Anterior cingulate cortex (tissue), 58 donors: ENCODE measurements at places on chromosomes 5 and 9.

- no peak for DNase-seq
These were observed 122.7 kb upstream of the CDKN2B start for GRCh38 chr9:22131817-22132216.

DNA sequence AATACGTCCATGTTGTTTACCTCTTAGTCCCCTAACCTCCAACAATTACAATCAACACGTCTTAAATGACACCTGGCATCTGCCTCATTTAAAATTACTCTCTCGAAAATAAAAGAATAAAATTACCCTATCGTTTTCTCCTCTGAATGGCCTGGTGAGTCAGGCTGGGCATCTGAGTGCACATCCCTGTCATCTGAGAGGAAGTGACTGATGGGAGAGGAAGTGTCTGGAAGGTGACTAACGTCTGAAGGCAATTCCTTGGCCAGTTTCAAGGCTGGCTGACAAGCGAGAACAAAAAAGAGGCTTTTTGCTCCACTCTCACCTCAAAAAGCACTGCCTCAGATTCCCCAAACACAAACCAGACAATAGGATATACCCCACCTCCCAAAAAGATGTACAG lies 57.7 kb downstream of the MAPKAP1 start:
- no peak for DNase-seq

- DNase-seq = peak; percentile 15
These were observed 4.2 kb downstream of the DAB2 start for GRCh38 chr5:39420482-39421145.

GRCh38 chr5:99544356-99544755 lies 615.5 kb upstream of the CHD1 start:
- no peak for DNase-seq

DNA sequence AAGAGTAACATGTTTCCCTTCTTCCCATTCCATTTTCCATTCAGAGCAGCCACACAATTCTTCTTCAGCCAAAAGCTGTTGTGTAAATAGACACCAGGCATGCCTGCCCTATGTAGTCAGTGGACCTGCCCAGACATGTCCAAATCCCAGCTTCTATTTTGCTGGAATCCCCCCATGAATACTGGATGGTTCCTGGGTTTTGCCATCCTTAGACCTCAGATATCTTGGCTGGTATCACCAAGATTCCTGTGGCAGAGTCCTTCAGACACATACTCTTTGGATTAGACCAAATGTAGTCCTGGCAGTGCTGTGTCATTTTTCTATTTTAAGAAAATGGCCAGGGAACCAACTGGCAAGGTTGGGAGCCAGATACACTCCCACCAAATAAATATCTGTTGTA lies 10.3 kb downstream of the FST start:
- no peak for DNase-seq

- no peak for DNase-seq
These were observed 288.6 kb downstream of the ELAVL2 start for GRCh38 chr9:23537192-23538066.

GRCh38 chr5:44945743-44946142 lies 137.0 kb downstream of the MRPS30 start:
- DNase-seq = no peak

DNA sequence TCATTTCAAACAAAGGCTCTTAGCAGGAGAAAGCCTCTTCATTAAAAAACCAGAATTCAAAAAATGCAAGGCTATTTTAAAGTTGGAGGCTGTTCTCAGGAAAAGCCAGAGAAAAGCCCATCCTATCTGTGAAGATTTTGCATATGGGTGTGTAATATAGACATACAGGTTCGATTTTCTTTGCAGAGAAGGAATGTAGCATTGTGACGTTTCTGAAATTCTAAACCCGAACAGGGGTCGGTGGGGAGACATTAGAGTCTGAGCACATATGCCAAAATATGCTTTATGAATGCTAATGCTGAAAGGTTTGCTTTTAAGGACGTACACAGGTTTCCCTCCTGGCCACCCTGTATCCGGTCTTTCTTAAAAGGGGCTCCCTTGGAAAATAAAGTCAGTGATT lies 363.1 kb upstream of the PAPPA start:
- no peak for DNase-seq

DNA sequence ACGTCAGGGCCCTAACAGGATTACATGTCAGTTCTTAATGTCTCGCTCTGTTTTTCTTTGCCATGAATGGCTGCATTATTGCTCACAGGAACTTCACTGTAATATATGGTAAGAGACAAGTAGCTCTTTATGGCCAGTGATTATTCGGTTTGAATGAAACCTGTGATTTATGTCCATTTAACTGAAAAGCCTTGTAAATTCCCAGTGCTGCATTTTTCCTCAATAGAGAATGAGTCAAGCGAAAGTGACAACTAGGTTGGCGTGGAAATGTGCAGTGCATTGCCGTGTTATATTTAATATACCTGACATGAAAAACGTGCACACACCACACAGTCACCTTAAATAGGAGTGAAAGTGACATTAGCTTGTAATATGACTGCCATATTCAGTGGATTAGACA lies 163.1 kb downstream of the PBX3 start:
- DNase-seq = no peak

- no peak for DNase-seq
These were observed 27.5 kb downstream of the SLC6A3 start for GRCh38 chr5:1417586-1418225.

DNA sequence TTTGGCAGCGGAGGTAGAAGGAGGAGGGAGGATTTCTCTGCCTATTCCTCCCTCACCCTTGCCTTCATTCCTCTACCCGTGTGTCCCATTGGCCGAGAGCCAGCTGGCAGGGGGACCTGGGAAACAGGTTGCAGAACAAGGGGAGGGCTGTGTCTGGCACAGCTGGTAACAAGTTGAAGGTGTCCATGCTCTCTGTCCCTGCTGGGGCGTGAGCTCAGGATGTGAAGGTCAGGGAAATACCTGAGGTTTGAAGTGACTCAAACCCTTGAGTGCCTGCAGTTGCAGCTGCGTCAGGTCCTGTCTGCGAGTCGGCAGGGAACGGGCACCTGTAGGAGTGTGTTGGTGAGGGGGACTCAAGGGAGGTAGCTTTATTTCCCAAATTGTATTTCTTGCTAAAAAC lies 16.2 kb downstream of the MIGA2 start:
- no peak for DNase-seq

DNA sequence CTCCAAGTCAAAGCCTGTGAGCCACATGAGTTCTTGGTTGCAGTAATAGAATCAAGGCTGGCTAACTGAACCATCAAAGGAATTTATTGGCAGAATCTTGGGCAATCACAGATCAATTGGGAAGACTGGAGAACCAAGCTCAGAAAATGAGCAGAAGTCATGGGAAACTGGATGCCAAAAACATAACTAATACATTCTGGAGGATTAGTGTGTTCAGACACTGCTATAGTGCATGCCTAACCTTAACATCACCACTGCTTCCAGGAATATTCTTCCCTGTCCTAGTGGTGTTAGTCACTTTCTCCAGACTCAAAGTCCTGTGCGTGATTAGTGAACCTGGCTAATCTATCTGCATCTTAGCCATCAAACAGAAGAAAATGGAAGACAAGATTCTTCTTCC lies 843.7 kb downstream of the EFNA5 start:
- DNase-seq = no peak

- DNase-seq = no peak
These were observed 4.2 kb downstream of the DPP7 start for GRCh38 chr9:137110147-137110910.

DNA sequence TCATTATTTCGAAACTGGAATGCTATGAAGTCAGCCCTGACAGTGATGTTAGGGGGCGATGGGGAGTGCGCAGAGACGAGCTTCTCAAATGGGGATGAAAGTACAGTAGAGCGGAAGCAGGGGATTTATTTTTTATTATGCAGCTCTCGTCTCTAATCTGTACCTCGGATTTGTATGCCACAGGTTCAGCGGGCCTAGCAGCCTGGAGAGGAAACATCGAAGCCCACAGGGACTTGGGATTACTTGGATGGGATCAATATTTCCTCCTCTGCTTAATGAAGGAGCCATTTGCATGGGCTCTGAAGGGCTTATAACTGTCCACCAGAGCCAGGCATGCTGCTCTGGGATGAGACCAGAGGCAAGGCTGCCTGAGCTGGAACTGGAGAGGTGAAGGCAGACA lies 133.5 kb upstream of the RAPGEF1 start:
- DNase-seq = no peak

DNA sequence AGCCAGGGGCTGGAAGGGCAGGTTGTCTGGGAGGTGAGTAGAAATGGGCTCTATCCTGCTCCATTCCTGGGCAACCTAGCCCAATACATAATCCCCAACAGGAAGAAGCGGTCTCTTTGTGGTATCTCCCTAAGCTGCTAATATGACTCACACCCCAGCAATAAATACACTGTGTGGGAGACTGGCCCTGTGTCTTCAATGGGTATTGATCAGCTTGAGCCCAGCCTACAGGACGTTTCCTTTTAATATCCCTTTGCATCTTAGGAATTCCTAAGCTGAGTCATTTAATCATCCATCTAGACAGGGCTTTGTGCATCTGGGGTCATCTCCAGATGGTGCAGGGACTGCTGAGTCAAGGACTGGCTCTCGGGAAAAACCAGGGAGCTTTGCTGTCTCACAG lies 207.0 kb upstream of the PANK3 start:
- no peak for DNase-seq

GRCh38 chr5:100731768-100732167 lies 171.3 kb downstream of the ST8SIA4 start:
- DNase-seq = no peak

DNA sequence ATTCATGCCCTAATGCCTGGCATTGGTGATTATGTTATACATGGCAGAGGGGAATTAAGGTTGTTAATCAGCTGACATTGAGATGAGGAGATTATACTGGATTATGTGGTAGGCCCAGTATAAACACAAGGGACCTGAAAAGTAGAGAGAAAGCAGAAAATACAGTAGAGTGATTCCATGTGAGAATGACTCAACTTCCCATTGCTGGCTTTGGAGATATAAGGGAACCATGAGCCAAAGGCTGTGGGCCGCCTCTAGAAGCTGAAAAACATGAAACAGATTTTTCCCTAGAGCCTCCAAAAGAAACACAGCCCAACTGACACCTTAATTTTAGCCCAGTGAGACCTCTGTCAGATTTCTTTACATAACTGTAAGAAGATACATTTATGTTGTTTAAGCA lies 65.0 kb upstream of the CTXN3 start:
- no peak for DNase-seq

DNA sequence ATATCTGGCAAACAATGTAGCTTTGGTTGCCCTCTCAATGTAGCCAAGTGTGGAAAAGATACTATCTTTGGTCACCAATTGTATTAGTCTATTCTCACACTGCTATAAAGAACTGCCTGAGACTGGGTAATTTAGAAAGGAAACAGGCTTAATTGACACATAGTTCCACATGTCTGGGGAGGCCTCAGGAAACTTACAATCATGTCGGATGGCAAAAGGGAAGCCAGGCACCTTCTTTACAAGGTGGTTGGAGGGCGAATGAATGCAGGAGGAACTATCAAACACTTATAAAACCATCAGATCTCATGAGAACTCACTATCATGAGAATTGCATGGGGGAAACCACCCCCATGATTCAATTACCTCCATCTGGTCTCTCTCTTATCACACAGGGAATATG lies 133.1 kb upstream of the TBCA start:
- no peak for DNase-seq

- no peak for DNase-seq
These were observed 34.8 kb downstream of the THBS4 start for GRCh38 chr5:80069918-80070318.

GRCh38 chr9:91089405-91090129 lies 272.2 kb downstream of the AUH start:
- DNase-seq = no peak

- no peak for DNase-seq
These were observed 91.9 kb upstream of the ITGA2 start for GRCh38 chr5:52897238-52897614.

GRCh38 chr5:24365406-24365805 lies 279.4 kb downstream of the CDH10 start:
- no peak for DNase-seq

- DNase-seq = no peak
These were observed 12.3 kb downstream of the FCN2 start for GRCh38 chr9:134892820-134893420.

DNA sequence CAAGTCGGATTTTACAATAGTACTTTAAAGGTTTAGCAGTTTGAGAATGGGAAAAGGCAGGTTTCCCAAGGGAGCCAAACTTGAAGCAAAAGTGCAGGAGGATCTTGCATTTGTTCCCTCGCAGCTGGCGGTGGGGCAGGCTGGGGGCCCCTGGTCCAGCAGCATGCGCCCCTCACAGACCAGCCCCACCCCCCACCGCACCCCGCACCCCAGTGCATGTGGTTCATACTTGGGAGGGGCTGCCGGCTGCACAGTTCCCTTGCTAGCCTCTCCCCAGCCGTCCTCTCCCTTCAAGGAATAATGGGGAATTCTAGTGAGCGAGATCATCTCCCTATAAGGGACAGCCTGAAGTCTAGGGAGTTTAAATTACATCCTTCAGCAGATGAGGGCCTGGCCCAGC lies 273.1 kb upstream of the IRX2 start:
- DNase-seq = no peak

DNA sequence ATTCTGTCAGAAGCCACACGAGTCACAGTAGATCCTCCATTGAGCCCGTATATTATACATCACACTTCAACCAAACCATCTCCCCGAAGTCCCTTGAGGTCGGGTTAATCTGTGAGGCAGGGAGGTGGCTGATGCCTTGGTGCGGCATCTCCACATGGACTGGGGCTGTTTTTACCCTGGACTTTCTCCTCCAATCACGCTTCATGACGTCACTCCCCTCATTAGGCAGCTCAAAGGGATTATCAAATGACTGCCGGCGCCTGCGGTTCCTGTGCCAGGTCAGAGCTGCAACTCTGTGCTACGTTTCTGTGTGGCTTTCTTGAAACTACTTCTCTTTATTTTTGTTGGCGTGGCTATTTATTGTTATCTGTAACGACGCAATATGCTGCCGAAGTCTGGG lies 53.7 kb downstream of the TMOD1 start:
- DNase-seq = no peak

DNA sequence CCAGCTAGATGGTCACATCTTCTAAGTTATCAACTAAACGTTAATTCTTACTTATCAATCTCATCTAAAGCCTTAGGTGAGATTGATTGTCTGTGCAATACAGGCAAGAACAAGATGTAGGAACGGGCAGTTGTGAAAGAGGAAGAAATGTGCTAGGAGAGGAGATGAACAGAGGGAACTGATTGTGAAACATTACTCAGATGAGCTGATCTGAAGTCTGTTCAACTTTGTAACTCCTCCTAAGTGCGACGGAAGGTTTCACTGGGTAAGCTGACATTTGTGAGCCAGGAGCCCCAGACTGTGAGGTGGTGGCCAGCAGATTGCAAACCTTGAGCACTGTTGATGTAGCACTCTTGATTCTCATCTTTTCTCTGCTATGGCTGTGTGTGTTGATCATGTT lies 204.1 kb downstream of the CD180 start:
- no peak for DNase-seq
